ENCODE measurements at places on chromosomes 2 and 18. TPM values are rescaled to one million over a fixed set of nuclear protein-coding genes. Genes with fewer than 3 reads are reported as not detected.

Gene EML6
- total RNA-seq, result 0.90 TPM

Gene REG3G
- not detected for total RNA-seq

Gene CCBE1
- 1.2 TPM for total RNA-seq

Gene THSD7B
- 10.5 TPM for total RNA-seq

DNA sequence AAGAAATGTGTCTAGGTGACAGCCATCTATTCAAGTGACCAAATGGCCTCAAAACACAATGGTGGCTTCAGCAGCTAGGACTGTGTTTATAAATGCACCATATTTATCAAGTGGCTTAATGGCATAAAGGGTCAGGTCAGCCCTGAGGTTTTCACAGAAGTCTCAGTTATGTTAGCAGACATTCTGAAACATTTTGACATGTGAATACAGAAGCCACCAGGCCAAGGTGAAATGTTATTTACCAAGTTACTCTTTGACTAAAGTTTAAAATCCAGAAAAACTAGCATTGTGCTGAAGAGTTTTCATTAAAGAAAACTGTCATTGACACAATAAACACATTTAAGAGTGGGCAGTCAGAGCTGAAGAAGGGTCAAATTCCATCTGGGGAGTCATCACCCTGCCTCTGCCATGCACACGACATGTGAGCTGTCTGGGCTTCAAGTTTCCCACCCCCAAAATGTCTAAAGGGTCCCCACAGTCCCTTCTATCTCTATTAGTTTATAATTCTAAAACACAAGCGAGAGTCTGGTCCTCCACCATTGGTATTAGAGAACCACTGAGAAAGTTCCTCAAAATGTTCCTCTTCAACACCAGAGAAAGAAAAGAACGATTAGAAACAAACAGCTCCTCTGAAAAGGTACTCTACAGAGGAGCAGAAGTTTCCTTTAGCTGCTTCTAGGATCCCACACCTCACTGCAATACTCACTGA, 77.5 kb upstream of the FZD5 start:
- H3K4me1 ChIP-seq, result peaks cover 12% of the 10 kb centered on the region
- no peak for DNase-seq
- no peaks in the 10 kb centered on the region for H3K27me3 ChIP-seq
- H3K4me3 ChIP-seq, result no peak overlapping the region
- H3K27ac ChIP-seq, result peak overlapping the region; percentile 64

- no peak for DNase-seq
- H3K4me3 ChIP-seq, result no peak overlapping the region
- no peak overlapping the region for H3K27ac ChIP-seq
- H3K27me3 ChIP-seq, result no peaks in the 10 kb centered on the region
These were observed 219.3 kb downstream of the ZEB2 start for GRCh38 chr2:144300632-144301031.

GRCh38 chr2:170509452-170510193, 205.5 kb upstream of the SP5 start:
- peaks cover 52% of the 10 kb centered on the region for H3K4me1 ChIP-seq
- H3K27me3 ChIP-seq, result peaks cover 9% of the 10 kb centered on the region
- H3K27ac ChIP-seq, result no peak overlapping the region
- H3K36me3 ChIP-seq, result no peaks in the 10 kb centered on the region

GRCh38 chr18:54100920-54101470, 123.5 kb downstream of the MBD2 start:
- H3K27me3 ChIP-seq, result no peaks in the 10 kb centered on the region
- no peak for DNase-seq
- no peak overlapping the region for H3K27ac ChIP-seq
- no peaks in the 10 kb centered on the region for H3K36me3 ChIP-seq

- H3K36me3 ChIP-seq, result peaks cover 16% of the 10 kb centered on the region
- peak overlapping the region; percentile 96 for H3K27ac ChIP-seq
- peaks cover 54% of the 10 kb centered on the region for H3K4me1 ChIP-seq
- H3K27me3 ChIP-seq, result peaks cover 15% of the 10 kb centered on the region
These were observed 6.8 kb downstream of the ZFP36L2 start for GRCh38 chr2:43219383-43220228.

DNA sequence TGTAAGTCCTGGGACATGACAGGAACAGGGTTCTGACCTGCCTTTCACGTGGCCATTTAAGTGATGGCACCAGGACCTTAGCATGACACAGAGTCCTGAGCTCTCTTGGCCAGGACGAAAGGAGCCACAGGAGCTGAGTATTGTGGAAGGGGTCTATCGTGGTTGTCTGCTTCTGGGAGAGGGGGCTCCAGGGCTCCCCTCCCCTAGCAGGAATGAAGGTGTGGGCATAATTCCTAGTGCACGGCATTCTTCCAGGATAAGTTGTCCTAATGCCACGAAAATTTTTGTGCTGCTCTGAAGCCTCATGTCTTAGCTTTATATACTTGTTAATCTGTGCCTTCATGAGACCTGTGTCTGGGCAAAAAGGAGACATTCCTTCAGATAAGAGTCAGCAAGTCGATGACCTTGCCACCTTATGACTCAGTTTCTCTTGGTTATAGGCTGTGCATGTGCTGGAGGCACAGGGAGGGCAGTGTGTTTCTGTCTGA, 17.1 kb downstream of the GATA6 start:
- H3K4me3 ChIP-seq, result no peak overlapping the region
- H3K27ac ChIP-seq, result no peak overlapping the region
- peaks cover 23% of the 10 kb centered on the region for H3K36me3 ChIP-seq
- DNase-seq, result no peak
- H3K27me3 ChIP-seq, result peaks cover 2% of the 10 kb centered on the region

GRCh38 chr2:191302459-191303139, 57.4 kb downstream of the MYO1B start:
- no peak overlapping the region for H3K4me3 ChIP-seq
- peaks cover 18% of the 10 kb centered on the region for H3K4me1 ChIP-seq
- peaks cover 2% of the 10 kb centered on the region for H3K27me3 ChIP-seq
- no peak for DNase-seq
- H3K36me3 ChIP-seq, result peaks cover 5% of the 10 kb centered on the region
- no peak overlapping the region for H3K27ac ChIP-seq

DNA sequence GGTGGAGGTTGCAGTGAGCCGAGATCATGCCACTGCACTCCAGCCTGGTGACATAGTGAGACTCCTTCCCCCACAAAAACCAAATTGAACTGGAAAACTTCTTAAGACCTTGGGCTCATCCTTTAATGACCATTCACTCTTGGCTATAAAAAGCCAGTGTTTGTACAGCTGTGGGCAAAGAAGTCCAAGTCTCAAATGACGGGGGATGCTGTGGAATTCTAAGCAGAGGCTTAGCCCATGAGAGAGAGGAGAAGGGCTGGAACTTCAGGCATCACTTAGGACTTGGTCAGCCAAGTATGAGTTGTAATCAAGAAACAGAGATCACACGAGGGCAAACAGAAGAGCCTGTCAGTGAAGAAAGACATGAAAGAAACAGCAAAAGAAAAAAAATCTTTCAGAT, 79.3 kb upstream of the POU3F3 start:
- H3K27ac ChIP-seq, result no peak overlapping the region
- H3K27me3 ChIP-seq, result no peaks in the 10 kb centered on the region
- H3K36me3 ChIP-seq, result no peaks in the 10 kb centered on the region
- no peaks in the 10 kb centered on the region for H3K4me1 ChIP-seq
- no peak overlapping the region for H3K4me3 ChIP-seq
- no peak for DNase-seq

DNA sequence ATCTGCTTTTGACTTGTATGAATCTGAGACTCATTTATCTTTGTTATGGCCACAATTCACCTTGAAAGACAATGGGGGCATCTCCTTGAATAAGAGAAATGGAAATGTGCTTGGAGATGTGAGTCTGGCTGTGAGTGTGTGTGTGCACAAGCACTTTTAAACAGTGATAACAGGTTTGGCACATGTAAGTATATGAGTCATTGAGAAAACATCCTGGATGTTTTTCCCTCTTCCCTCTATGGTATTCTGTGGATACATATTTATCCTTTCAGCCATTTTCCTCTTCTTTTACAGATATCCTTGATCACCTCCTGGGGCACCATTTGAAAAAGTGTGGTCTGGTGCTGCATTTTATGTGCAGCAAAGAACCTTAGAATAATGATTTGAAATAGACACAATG, 317.3 kb upstream of the THUMPD2 start:
- no peaks in the 10 kb centered on the region for H3K27me3 ChIP-seq
- no peaks in the 10 kb centered on the region for H3K4me1 ChIP-seq
- no peak overlapping the region for H3K4me3 ChIP-seq
- no peak overlapping the region for H3K27ac ChIP-seq
- H3K36me3 ChIP-seq, result no peaks in the 10 kb centered on the region

DNA sequence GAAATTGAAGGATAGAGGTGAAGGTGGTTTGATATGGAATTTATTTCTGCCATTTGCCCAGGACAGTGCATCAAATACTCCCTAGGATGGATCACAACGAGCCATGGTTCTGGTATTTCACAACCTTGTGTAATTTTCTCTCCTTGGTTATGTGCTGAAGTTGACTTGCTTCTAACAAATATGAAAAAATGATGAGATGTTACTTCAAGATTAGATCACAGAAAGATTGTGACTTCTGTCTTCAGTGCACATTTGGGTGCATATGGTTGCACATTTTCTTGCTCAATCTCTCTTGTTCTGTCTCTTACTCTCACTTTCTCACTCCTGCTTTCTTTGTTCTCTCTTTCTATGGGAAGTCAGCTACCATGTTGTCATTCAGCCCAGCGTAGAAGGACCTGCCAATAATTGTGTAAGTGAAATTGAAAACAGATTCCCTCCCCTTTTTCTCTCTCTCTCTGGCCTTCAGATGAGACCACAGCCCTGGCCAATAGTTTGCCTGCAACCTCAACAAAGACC, 104.6 kb upstream of the RMDN2 start:
- H3K27ac ChIP-seq, result no peak overlapping the region
- H3K27me3 ChIP-seq, result no peaks in the 10 kb centered on the region
- no peaks in the 10 kb centered on the region for H3K36me3 ChIP-seq
- peaks cover 5% of the 10 kb centered on the region for H3K4me1 ChIP-seq
- DNase-seq, result no peak

- peaks cover 5% of the 10 kb centered on the region for H3K27me3 ChIP-seq
- no peak overlapping the region for H3K27ac ChIP-seq
- H3K4me1 ChIP-seq, result peaks cover 11% of the 10 kb centered on the region
- no peaks in the 10 kb centered on the region for H3K36me3 ChIP-seq
These were observed 51.5 kb upstream of the CNGA3 start for GRCh38 chr2:98294711-98295110.

GRCh38 chr2:135997380-135997779, 12.0 kb upstream of the DARS1 start:
- peaks cover 34% of the 10 kb centered on the region for H3K4me1 ChIP-seq
- no peaks in the 10 kb centered on the region for H3K36me3 ChIP-seq
- H3K27me3 ChIP-seq, result peaks cover 2% of the 10 kb centered on the region
- DNase-seq, result peak; percentile 53

Measured in endothelial cell (in vitro differentiated cells).